Activated naive CD8-positive, alpha-beta T cell treated with anti-CD3 and anti-CD28 coated beads for 36 hours (primary cell): ENCODE measurements at places on chromosomes 1 and 21.

GRCh38 chr1:185045814-185046492 lies 595 bp downstream of the RNF2 start:
- peak; percentile 52 for DNase-seq

DNA sequence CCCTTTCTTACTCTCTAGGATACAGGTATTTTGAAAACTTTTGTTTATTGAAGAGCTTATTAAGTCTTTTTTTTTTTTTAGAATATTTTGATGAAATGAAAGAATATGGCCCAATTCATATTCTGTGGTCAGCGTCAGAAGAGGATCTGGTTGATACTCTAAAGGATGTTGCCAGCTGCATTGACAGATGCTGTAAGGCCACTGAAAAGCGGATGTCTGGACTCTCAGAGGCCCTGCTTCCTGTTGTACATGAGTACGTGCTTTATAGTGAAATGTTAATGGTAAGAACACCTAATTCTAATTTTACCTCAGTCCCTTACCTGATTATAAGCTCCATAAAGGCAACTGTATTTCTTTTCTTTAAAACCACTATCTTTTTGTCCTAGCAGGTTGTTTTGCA lies 37.1 kb downstream of the SNX7 start:
- no peak for DNase-seq

DNA sequence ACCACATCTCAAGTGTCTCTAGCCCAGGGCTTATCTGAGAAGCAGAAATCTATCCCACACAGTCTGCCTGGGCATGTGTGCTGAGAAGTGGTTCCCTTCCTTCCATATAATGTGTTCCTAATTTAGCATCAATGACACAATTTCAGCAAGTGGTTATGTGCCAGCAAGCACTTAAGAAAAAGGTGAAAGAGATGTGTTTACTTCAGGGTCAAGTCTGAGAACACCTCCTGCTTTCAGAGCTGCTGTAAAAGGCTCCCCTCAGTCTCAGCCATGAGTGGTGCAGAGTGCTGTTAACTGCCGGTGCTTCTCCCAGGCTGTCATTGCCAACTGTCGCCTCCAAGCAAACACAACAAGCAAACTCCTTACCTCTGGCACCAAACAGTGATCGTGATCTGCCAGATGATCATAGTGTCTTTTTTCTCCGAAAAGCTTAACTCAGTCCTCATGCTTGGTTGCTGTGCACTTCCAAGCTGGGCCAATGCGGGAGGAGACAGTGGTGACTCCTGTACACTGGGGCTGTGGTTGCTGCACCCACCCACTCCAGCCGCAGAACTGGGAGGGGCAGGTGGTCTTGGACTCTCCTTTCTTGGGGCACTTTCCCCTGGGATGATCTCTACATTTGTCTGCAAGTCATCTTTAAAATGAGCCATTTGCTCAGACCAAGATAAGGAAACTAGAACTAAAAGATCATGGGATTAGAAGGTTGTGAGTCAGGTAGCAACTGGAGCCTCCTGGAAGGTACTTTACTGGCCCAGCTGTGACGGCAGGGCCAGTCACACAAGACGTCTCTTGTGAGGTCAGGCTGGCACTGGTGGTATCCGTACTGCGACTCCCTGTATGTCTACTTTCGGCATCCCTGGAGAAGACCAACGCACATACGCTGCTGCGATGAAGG lies 32.4 kb downstream of the ATP1A1 start:
- DNase-seq, result no peak

GRCh38 chr1:39900662-39901463 lies 854 bp downstream of the MYCL start:
- DNase-seq, result no peak

DNA sequence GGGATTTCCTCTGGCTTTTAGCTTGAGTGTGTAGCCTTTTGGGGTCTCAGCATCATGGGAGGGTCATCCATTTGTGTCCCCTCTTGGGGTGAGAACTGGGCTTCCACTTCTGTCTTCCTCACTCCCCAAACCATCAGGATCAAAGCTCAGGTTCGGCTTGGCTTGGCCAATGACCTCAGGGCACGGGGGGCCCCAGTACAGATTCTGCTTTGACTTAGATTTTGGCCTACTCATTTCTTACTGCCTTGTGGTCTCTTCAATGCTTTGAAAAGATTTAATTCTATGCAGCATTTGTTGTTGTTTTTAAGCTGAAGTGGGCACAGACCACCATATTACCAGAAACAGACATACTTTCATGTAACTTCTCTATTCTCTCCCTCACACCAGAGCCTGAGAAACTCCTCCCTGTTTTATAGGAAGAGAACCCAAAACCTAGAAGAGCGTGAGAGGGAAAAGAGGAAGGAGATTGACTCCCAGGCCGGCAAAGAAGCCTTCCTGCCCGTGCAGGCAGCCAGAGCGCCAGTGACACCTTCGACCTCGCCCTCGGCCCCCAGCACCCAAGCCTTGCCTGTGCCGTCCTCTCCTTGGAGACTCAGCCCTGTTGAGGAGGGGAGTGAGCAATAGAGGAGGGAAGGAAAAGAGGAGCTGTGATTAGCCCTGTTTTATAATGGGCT lies 1.9 kb upstream of the S100A3 start:
- no peak for DNase-seq

DNA sequence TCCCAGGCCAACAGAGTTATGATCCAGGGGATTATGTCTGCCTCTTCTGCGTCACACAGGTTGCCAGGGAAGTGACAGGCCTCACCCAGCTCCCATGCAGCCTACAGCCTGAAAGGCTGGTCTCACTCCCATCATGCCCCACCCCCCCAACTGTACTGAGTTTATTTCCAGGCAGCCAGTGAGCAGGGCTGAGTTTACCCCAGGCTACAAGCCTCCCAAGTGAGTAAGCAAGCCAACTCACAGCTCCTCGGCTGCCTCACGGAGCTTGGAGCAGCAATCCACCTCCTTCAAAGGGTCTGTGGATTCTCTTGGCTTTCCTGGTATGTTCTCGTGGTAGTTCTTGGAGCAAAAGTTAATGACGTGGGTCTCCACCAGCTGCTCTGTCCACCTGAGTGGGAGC lies 1147.6 kb upstream of the ADGRL4 start:
- DNase-seq, result no peak

- DNase-seq, result no peak
These were observed 488.0 kb downstream of the LMO4 start for GRCh38 chr1:87816646-87817045.

GRCh38 chr1:185559684-185560331 lies 174.4 kb upstream of the HMCN1 start:
- DNase-seq, result peak; percentile 51

DNA sequence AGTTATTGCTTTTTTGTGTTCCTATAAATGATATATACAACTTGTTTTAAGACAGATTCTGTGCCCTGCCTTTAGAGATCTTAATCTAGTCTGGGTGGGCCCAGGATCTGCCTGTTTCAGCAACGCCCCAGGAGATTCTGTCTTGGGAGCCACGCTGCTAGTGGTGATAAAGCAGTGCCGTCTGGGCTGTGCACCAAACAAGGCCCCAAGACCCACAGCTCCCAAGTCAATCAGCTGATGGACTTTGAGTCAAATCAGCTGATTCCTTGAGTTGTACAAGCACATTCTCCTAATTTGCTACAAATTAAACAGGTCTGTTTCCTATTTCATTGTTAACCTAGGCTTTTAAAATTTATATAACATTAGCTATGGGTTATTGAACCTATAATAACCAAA lies 15.7 kb upstream of the SLC44A3 start:
- DNase-seq, result no peak

GRCh38 chr21:45200581-45201296 lies 87.0 kb downstream of the POFUT2 start:
- DNase-seq, result no peak

DNA sequence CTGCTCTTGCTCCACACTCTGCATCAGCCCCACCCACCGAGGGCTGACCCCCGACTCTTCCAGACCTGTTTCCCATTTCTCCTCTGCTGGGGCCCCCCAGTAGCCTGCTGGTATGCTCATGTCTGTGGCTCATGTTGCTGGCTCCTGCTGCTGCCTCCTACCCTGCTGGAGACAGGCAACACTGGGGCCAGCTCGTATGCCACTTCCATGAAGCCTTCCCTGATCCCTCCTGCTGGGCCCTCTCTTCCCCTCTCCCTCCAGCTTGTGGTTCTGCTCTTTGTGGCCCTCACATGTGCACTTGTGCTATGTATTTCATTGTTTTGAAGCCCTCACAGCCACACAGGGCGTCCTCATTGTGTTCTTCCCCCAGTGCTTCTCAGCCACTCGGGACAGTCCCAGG lies 40.5 kb downstream of the CNN3 start:
- DNase-seq, result no peak

DNA sequence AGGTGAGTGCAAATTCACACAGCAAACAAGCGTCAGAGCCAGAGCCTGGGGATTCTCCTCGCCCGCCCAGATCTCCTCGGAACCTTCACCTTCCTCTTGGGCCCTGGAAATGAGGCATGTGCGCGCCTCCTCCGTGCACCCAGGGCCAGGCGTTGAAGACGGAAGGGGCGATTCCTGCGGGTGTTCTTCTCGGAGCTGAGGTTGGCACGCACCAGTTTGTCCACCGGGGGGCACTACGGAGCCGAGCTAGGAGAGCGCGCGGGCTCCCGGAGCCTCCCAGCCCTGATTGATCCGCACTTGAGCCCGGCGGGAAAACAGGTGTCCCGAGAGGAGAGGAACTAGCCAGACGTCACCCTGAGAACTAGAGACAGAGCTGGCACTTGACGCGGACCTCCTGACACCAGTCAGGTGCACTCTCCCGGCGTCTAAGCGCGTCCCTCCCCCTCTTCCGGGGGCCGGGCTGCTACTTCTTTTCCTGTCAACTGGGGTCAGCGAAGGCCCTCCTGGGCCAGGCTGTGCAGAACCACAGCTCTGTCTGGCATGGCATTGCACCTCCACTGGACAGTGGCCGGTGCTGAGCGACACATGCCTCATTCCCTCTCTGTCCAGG lies 18.3 kb upstream of the SERINC2 start:
- peak; percentile 79 for DNase-seq

DNA sequence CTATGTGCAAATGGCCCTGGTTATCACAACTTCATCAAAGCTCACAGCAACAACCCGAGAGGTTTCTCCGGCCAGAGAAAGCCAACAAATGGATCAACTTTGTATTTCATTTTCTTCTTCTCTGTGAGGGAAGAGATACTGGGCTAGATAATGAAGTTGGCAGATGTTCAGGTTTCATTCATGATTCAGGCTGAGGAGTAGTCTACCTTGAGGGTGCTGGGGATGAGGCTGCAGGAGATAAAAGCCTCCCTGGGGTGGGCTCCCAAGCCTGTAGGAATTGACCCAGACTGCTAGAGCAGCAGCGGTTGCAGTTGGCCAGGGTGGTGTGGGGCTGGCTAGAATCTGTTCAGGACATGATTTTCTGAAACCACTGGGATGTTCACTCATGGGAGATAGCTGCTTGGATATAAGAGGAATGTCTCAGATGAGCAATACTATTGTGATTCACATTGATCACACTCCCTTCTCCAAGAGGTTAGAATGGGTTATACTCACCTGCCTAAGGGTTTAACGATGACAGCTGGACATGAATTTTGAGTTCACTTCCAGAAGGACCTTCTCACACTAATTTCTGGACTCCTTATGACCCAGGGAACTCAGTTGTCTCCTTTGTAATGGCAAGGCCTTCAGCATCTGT lies 64.0 kb downstream of the SYT6 start:
- DNase-seq, result no peak

DNA sequence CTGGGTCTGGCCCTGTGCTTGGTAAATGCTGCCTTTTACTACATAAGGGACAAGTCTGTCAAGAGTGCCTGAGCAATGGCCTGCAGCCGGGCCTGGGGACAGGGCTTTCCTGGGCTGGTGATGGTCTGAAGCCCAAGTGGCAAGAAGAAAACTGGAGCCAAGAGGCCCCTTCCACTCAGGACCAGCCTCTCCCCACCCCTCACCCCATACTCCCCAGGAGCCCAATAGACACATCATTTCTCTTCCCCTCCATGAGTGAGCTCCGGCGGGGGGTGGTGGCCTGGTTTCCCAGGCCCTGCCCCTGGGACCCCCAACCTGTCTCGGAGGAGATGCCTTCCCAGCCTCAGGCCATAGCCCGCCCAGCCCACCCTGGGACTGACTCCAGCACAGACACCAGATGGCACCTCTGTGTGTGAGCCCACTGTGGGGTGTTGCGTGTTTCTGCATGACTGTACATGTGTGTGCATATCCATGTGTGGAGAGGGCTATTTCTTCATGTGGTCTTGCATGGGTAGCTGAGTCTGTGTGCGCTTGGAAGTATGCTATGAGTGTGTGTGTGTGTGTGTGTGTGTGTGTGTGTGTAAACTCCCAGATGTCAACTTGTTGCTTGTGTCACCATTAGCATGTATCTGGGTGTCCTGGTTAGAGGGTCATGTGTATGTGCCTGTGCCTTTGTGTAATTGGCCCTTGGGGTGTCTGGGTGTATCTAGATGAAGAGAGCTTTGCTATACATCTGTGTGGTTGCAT lies 14.3 kb upstream of the LRP8 start:
- DNase-seq, result no peak

- DNase-seq, result no peak
These were observed 167.9 kb downstream of the KIF26B start for GRCh38 chr1:245322673-245323072.

- peak; percentile 68 for DNase-seq
These were observed 37.3 kb upstream of the COL6A2 start for GRCh38 chr21:46060596-46061061.

DNA sequence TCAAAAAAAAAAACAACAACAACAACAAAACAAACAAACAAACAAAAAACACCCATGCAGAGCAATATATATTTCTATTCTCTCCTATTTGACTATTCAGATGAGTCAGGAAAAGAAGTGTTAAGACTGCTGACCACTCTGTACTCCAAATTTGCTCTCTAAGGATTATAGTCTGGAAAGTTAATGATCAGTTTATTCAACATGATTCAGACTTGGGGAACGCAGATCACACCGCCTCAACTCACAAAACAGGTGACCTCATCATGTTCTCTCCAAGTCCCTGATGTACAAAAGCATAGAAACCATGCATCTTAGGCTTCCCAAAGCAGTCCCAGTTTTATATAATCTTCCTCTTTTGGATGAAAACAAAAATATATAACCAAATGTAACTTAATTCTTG lies 51.9 kb upstream of the PRRC2C start:
- DNase-seq, result no peak

- no peak for DNase-seq
These were observed 120.4 kb downstream of the PLA2G4A start for GRCh38 chr1:186949173-186949572.

- DNase-seq, result no peak
These were observed 489.3 kb upstream of the VAMP3 start for GRCh38 chr1:7281821-7282220.

GRCh38 chr1:52601991-52602855 lies at the start of gene GPX7:
Gene GPX7, plus strand, starts transcription at chr1:52602371. Its CDS starts 39 bp downstream, at chr1:52602410.
- DNase-seq, result peak; percentile 66

- DNase-seq, result no peak
These were observed 30.2 kb downstream of the NUF2 start for GRCh38 chr1:163351912-163352311.

- DNase-seq, result peak; percentile 63
These were observed 22.9 kb downstream of the SAMSN1 start for GRCh38 chr21:14523234-14523633.

DNA sequence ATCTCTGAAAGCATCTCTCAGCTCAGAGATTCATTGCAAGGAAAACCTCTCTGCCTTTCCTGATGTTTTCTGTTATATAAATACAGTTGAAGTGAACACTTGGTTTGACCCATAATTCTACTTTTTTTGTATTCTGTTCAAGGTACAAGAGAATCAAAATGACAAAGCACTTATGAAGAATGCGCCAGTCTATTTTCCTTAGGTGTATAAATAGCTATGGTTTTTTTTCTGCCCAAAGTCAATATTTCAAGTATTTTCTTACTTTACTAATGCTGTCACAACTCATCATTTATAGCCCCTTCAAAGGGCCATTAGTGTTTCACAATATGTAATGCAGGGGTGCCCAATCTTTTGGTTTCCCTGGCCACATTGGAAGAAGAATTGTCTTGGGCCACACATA lies 142.5 kb upstream of the C1orf105 start:
- no peak for DNase-seq

GRCh38 chr1:22537441-22538139 lies 25.7 kb upstream of the EPHA8 start:
- no peak for DNase-seq
